Activated CD4-positive, alpha-beta T cell treated with anti-CD3 and anti-CD28 coated beads for 36 hours (primary cell): ENCODE measurements at places on chromosomes 7 and 10.
A peak's percentile ranks its signal among the peaks of the same experiment; 100 is the strongest.

GRCh38 chr7:93811198-93811597 lies 79.4 kb downstream of the TFPI2 start:
- no peak for DNase-seq

GRCh38 chr7:13988731-13989125 lies 738 bp downstream of the ETV1 start:
- no peak for DNase-seq

DNA sequence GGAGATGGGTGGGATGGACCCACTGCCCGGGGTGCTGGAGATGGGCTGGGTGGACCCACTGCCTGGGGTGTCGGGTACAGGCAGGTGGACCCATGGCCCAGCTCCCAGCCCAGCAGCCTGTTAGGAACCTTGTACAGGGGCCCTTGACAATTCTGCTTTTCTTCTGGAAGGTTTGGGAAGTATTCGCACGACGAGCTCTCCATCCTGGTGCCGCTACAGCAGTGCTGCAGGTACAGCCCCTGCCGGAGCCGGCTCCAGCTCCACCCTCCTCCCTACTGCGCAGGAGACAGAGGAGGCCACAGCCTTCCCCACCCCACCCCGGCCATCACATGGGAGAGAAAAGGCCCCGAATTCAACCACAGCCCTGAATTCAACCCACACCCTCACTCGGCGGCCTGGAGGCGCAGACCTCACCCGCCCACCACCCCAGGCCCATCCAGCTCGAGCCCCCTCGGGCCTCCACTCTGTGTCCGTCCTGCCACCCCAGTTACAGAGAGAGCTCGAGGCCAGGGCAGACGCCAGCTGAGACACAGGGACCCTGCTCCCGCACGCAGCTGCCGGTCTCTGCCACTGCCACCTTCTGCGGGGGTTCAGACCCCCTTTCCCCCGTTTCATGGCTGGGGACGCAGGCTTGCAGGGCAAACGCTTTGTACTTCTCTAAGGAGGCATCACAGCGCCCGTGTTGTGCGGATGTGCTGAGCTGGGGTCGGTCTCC lies 31.3 kb upstream of the FOXL3 start:
- no peak for DNase-seq

GRCh38 chr7:95213809-95214492 lies 110.4 kb downstream of the PON1 start:
- no peak for DNase-seq

- no peak for DNase-seq
Observed at GRCh38 chr7:86978808-86979506, 80.5 kb downstream of the ELAPOR2 start.

DNA sequence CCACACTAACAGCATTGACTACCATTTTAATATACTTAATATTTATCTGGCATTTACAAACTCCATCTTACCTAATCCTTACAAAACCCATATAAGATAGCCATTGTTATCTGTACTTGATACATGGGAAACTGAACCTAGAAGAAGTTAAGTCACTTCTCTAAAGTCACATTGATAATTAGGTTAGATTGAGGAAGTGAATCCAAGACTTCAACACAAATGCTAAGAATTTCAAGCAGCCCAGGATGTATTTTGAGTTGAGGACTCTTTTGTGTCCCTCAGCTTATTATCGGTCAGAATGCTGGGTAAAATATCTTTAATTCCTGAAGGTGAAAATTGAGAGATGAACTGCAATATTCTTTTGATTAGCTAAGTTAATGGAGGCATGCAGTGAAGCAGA lies 465.5 kb downstream of the PHTF2 start:
- no peak for DNase-seq

DNA sequence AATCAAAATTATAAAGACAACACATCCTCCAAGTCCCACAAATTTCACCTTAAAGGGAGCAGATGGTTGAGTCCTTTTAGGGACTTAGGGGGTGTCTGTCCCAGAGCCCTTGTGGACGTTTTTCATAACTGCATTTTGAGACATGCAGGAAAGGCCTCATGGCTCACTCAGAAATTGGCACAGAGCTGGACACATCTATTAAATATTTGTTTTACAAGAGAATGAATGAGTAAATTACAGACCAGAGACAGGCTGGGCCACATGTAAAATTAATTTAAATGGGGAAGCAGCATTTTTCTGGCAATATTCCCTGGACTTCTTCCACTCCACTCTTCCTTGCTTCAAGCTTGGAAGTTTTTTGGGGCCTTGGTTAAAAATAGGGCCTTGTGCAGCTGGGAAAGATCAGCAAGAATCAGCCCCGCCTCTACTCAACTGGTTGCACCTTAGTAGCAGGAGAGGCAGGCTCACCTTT lies 20.0 kb downstream of the LAMB1 start:
- no peak for DNase-seq

- DNase-seq: no peak
Observed at GRCh38 chr7:8177109-8177933, 84.6 kb downstream of the ICA1 start.

DNA sequence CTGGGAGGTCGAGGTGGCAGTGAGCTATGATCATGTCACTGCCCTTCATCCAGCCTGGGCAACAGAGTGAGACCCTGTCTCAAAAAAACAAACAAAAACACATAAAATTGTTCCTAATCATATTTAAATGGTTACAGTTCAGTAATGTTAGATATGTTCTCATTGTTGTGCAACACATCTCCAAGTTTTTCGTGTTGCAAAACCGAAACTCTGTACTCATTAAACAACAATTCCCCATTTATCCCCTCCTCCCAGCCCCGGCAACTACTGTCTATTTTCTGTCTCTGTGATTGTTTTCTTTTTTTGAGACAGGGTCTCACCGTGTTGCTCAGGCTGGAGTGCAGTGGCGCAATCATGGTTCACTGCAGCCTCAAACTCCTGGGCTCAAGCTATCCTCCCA lies 16.1 kb upstream of the PRXL2A start:
- DNase-seq: no peak

- no peak for DNase-seq
Observed at GRCh38 chr7:106723398-106723797, 62.4 kb upstream of the CCDC71L start.

GRCh38 chr7:106415433-106415832 lies 130.7 kb upstream of the NAMPT start:
- DNase-seq: no peak

DNA sequence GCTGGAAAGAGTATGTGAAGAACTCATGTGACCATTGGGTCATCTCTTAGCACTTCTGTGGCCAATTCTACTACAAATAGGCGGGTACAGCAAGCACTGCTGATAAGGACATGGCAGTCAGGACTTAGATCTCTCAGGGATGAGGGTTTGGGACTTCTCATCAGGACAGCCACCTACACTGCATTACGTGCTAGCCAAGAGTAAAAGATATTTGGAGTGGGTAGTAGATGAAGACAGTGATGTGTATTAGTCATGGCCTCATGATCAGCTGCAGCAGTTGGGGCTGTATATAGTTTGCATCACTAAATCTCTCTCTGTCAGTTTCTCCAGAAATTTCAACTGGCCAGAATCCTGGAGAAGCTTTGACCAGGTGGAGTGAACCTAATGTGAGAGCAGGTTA lies 9.2 kb downstream of the TAS2R60 start:
- DNase-seq: no peak

- no peak for DNase-seq
Observed at GRCh38 chr7:41098402-41098801, 604.5 kb downstream of the INHBA start.

- DNase-seq: no peak
Observed at GRCh38 chr10:122957474-122957873, 3.4 kb upstream of the C10orf88 start.

DNA sequence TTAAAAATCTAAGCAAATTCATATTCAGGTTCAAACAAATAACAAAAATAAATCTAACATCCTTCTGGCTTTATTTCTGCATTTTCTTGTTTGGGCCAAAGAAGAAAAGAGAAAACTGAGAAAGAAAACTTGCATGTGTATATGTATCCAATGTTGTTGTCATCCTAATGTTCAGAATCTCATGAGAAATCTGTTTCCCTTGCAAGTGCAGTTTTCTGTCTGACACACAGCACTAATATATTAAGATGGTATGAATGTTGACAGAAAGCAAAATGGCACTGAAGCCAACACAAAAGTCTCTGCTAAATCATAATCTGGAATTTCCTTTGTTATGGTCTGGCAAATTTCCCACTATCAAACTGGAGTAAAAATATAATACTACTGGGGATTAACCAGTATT lies 235.9 kb downstream of the HGF start:
- no peak for DNase-seq

DNA sequence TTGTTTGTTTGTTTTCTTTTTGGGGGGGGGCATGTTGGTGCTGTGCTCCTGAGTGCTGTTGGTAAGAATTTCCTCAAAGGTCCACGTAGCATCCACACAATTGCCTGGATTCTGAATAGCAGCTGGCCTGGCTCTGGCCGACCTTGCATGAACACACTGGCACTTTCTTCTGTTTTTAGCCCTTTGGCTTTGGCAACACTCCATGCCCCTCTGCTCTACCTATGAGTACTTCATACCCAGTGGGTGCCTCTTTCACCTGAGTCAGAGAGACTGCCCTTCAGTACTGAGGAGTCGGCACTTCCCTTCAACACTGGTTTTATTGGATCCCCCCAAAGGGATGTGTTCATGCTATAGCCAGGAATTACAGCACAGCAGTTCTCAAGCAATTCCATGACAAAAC lies 7.2 kb upstream of the NPVF start:
- no peak for DNase-seq

DNA sequence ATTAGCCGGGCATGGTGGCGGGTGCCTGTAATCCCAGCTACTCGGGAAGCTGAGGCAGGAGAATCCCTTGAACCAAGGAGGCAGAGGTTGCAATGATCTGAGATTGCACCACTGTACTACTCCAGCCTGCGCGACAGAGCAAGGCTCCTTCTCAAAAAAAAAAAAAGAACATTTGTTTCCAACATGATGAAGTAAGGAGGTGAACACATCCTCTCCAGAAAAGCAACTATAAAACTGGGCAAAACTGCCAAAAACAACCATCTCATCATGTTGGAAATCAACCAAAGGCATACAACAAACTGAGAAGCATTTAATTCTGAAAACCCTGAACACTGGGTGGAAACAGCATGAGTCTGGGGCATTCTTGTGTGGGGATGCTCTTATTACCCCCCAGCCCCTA lies 14.3 kb downstream of the PRTFDC1 start:
- DNase-seq: no peak

- no peak for DNase-seq
Observed at GRCh38 chr10:88113232-88113631, 249.8 kb downstream of the PTEN start.

GRCh38 chr7:17401791-17402627 lies 103.6 kb downstream of the AHR start:
- peak; percentile 29 for DNase-seq

- peak; percentile 94 for DNase-seq
Observed at GRCh38 chr10:42782446-42783180, at the start of gene BMS1. Gene BMS1 (plus strand): TSS chr10:42782795. CDS start chr10:42784395, 1,600 bp downstream.

DNA sequence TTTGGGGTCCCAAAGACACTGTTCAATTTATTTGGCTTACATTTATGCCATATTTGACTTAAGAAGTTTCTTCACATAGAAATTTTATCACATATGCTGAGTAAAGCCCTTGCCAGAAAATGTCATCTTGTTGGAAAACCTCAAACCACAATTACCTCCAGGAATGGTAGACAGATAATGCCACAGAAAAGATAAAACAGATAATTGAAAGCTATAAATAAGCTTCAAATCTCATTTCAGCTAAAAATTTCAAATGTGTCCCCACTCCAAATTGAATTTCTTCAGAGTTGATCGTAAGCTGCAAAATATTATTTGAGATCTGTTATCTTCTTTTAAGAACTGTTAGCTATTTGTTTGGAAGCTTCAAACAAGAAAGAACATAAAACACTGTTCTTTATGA lies 176.4 kb upstream of the PTN start:
- no peak for DNase-seq

DNA sequence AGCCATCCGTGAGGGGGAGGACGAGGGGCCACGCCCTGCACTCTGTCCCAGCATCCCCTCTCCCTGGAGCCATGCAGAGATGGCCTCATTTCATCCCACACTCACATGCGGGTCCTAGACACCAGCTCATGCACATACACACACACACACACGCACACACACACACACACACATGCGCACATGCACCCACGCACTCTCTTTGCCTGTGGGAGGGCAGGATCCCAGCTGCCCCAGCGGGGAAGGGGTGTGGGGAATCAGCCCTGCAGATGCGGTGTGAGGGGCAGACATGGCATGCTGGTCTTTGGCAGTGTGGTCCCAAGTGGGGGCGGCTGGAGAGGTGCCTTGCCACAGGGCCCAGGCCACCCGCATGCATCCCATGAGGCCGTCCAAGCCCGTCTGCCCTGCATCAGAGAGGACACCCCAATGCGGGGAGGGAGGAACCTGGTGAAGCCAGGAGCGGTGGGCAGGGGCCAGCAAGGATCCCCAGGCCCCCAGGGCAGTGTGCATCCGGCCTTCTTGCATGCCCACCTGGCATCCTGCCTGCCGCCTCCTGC lies 68.1 kb downstream of the LHPP start:
- DNase-seq: no peak

DNA sequence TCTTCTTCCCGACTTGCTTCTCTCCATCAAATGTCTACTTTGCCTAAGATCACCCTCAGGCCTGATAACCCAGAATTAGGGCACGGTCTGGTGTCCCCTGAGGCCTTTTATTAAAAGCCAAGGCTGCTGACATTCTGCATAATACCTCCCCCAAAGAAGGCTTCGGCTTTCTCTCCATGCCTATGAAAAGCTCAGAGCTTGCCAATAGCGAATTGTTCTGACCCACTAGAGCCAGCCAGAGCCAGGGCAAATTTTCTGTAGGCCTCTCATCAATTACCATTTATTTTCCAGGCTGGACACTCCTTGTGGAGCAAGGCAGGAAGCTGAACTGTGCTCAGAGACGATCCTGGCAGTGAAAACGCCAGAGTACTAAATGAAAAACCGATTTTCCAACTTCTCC lies 64.3 kb upstream of the ADRB1 start:
- DNase-seq: no peak

DNA sequence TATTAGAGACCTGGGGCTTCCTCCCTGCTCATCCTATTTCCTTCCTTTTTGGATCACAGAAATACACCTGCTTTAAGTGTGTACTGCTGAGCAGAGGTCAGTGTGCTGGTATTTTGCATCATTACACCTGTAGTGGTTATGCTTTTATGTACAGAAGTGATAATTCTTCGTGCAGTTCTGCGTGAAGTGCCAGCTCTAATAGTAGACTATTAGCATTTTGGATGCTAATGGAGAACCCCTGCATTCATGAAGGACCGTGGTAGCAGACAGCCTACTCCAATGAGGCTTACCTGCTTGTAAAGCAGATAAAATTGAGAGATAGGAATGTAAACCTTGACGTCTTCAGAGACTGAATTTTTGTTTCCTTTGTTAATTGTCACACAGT lies 114.3 kb downstream of the CDK14 start:
- DNase-seq: no peak

GRCh38 chr10:3538291-3538655 lies 246.7 kb downstream of the KLF6 start:
- no peak for DNase-seq

DNA sequence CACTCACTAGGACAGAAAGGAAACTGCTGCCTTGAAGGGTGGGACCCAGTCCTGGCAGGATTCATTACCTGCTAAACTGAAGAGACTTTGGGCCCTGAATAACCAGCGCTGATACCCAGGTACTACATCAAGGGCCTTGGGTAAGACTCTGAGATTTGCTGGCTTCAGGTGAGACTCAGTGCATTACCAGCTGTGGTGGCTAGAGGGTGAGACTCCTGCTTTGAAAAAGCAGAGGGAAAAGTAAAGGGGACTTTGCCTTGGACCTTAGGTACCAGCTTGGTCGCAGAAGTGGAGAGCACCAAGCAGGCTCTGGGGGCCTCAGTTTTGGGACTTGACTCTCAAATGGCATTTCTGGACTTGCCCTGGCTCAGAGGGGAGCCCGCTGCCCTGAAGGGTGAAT lies 673.3 kb downstream of the NXPH1 start:
- DNase-seq: no peak

GRCh38 chr10:78420946-78421735 lies 387.5 kb downstream of the RPS24 start:
- DNase-seq: no peak
